H1 (cell line): ENCODE measurements at places on chromosomes 6 and 20.

DNA sequence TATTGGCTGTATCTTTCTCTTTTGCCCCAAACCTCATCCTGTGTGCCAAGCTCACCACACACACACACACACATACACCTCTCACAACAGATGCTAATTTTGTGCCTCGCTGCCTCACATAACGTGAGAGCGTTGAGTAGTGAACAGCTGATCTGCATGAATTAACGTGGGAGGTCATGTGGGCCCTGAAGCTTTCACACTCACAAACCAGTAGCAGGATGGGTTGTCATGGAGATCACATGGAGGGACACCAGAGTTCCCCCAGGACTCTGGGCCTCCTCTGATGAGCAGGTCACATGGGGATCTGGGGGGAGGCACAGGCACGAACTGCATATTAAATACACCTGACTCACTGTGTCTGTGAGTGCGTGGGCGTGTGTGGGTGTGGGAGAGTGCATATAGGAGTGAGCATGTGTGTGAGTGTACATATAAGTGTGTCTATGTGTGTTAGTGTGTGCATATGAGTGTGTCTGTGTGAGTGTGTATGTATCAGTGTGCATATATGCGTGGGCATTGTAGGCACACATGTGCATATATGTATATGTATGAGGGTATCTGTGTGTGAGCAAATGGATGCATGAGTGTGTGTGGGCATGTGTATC lies 62.7 kb upstream of the SULF2 start:
- no peak for DNase-seq

- no peak for DNase-seq
Observed at GRCh38 chr6:10968776-10969175, 75.3 kb downstream of the ELOVL2 start.

GRCh38 chr6:76326871-76327270 lies 254.4 kb upstream of the IMPG1 start:
- no peak for DNase-seq

DNA sequence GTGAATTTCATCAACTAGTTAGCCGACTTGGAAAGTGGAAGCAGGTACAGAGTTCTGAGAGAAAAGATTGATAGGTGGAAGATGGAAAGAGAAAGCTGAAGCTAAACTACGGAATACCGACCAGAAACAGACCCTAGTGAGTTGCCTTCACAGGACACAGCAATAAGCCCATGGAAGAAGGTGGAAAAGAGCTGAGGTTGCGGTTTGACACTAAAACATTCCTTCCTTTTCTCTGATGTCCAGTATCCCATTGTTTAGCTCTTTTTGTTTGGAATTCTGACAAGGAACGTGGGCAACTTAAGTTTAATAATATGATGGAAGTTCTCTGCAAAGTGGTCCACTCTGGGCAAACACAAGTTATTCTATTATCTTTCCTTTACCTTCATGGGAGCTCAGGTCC lies 110.1 kb upstream of the ADTRP start:
- no peak for DNase-seq

DNA sequence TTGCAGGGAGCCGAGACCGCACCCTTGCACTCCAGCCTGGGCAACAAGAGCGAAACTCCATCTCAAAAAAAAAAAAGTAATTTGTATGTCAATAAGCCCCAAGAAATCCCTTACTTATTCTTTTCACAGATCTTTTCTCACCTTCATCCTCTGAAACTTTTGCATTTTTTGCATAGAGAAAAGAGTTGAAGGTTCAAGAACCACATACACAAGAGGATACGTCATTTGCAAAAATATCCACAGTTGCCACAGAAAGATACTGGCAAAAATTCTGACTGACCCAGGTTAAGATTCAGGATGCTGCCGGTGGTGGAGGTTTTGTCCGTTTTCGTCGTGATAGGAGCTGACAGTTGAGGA lies 94.5 kb downstream of the ZMYND8 start:
- DNase-seq, result no peak

DNA sequence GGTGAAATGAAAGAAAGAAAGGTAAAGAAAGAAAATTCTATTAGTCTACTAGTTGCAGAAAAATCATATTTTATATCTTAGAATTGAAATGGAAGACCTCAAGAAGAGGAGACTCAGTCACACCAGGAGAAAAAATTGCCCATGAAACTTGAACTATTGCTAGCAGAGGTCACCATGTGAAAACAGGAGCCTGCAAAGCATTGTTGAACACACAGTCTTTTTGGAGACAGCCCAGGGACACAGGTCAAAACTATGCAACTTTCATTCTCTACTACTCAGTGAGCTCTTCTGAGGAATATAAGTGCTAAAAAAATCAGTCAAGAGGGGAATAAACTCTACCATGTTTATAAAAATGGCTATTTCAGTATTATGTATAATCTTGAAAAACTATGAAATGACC lies 89.8 kb upstream of the TENT5A start:
- DNase-seq, result no peak

DNA sequence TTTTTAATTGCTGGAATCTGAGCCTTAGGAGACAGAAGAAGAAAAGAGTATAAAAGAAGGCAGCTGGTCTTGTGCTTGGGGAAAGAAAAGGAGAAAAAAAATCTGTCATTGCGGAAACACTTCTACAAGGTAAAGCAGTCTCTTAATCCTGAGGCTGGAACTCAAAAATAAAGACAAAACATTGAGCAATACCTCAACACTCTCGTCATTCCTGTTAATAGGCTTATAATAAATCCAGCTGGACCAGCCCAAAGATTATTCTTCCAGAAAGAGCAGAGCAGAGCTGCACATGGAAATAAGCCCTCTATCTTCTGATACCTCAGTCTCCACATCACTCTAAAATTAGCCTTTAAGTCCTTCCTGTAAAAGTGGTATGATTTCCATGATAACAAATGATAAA lies 62.0 kb upstream of the HIVEP1 start:
- DNase-seq, result no peak

GRCh38 chr6:168858926-168859325 lies 394.7 kb downstream of the THBS2 start:
- DNase-seq, result no peak

DNA sequence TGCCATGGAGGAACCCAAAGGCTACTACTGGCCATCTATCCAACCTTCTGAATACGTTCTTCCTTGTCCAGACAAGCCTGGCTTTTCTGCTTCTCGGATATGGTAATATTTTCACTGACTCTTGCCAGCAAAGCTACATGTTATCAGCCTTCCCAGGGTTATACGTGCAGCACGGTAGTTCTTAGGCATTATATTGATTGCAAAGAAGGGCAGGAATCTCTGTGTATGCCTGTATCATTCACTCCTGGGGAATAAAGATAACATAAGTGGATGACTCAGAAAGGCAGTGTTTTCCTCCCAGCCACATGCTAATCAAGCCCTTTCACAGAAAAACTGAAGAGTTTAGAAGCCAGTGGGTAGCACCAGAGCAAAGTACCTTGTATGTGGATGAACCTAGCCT lies 98.7 kb downstream of the ADGRG6 start:
- no peak for DNase-seq

DNA sequence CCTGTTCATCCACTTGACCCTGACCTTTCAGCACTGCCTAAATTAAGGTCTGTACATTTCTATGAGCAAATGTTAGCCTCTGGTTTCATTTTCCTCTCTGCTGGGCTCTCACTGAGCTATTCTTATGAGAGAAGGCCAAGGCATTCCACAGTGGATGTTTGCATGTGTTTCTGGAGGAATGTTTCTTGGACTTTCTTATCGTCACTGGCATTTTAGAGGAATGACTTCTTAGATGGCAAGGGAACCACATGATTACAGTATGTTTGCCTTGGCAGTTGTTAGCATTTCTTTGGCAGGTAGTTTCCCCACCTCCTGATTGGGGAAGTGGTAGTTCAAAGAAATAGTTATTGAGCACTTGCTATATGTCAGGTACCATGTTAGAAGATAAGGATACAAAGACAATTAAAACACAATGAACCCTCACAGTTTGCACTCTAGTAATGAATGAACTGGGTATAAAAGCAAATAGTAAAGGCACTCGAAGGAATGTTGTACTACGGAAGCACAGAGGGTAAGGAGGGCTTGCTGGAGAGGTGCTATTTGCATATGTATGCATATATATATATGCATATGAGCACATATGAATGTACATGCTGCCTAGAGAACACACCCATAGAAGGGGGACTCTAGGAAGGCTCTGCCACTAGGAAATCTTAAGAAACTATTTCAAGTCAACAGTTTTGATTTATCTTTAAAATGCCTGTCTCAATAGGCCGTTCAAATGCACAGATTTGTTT lies 307.4 kb downstream of the EYA4 start:
- no peak for DNase-seq

DNA sequence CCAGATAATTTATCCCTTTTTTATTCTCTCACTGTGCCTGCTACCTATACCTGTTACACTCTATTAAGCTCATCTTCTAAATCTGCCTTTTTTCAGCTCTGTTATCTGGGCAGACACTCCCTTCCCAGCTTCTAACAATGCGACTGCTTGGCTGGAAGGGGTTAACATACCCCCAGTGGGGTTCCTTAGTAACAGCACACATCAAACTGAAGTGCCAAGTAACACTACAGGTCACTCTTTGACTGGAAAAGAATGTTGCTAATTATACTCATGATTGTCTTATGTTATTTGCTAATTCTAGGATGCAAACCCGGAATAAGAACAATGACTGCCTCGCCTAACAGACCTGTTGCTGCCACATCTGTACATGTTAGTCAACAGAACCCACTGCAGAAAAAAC lies 203.5 kb downstream of the EPM2A start:
- DNase-seq, result no peak

DNA sequence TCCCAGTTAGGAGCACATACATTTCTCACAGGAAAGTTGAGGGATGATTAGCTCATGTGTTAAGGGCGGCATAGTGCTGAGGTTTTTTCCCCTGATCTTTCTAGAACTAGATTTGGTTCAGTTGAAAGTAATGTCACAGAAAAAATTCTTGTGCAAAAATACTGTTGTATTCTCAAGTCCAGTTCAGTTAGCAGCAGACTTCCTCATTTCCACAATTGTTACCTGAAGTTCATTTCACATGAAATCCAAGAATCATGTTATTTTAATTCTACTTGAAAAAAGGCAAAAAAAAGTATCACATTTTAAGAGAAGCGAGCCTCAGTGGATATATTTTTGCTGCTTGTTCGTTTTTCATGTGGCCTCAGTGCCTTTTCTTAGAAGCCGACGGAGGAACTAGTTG lies 227.8 kb downstream of the TMEM242 start:
- no peak for DNase-seq

DNA sequence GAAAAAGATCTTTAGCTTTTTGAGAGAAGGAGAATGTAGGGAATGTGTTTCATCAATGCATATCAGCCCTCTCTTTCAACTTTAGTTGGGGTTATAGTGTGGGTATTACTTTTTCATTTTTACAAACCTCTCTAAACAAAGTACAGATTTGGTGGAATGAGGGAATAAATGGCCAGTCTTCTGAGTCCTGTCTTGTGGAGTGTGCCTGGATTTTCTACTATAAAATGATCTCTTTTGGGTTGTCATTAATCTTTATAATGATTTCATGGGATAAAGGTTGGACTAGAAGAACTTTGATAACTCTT lies 209.3 kb downstream of the RNF144B start:
- DNase-seq, result no peak

DNA sequence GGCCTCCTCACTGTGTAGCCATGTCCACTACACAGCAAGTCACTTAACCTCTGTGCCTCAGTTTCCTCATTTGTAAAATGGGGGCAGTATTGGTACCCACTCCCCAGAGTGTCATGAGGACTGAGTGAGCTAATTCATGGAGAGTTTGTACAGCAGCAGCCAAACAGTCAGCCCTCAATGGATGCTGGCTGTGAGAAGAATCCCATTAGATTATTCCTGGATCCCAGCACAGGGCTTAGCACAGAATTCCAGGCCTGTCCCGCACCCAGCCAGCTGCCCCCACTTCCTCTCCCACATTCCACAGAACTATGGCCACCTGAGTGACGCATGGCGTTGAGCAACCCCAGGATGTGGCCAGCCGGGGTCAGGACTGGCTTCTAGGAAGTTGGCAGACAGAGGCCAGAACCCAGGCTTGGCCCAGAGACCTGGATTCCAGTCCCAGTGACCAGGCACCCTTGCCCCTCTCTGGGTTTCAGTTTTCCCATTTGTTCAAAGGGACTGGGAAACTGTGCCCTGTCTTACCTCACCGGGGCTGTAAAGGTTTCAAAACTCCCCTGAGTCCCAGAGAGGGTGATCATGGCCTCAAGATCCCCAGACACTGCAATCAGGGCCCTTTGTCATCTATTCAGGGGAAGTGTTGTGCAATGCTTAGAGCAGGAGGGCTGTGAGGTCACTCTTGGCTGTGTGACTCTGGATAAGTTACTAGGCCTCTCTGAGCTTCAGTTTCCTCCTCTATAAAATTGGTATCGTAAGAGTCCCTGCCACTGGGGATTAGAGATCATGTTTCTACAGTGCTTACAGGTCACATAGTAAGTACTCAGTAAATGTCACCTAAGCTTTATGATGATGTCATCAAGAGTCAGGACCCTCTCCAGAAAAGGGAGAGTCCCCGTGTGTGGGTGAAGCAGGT lies 3.0 kb upstream of the TGM2 start:
- no peak for DNase-seq

GRCh38 chr6:167549213-167549612 lies 224.3 kb downstream of the TTLL2 start:
- no peak for DNase-seq

- no peak for DNase-seq
Observed at GRCh38 chr20:60641879-60642447, 610.1 kb upstream of the CDH4 start.

- no peak for DNase-seq
Observed at GRCh38 chr20:47088335-47088734, 193.7 kb downstream of the EYA2 start.

DNA sequence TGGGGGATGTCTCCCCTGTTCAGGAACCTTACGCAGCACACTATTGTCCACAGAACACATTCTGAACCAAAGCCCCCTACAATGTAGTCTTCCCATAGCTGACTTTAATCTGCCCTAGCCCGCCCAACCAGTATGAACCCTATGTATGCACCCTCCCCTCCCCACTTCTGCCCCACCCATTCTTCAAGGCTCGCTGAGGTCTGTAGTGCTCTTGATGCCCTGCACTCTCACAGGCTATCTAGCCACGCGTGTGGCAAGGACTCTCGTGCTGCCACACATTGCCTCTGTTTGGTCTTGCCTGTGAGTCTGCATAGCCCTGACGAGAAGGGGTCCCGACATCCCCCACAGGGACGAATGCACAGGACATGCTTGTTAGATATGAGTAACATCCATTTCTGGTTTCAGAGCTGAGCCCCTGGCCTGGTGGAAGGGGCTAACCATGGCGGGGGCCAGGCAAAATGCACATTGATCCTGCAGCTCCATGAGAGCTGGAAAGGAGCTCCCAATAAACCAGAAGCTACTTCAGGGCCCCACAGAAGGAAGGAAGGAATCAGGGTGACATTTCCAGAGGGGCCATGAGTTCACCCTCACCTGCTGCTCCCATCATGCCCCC lies 22.6 kb downstream of the MOCS1 start:
- DNase-seq, result no peak

GRCh38 chr6:81822568-81822967 lies 70.1 kb upstream of the TENT5A start:
- no peak for DNase-seq

DNA sequence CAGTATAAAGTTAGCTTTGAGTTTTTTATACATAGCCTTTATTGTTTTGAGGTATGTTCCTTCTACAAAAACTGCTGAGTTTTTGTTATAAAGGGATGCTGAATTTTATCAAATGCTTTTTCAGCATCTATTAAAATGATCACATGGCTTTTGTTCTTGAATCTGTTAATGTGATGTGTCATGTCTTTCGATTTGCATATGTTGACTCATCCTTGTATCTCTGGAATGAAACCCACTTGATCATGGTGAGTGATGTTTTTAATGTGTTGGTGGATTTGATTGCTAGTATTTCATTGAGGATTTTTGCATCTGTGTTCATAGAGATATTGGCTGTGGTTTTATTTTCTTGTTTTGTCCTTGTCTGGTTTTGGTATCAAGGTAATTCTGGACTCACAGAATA lies 24.7 kb upstream of the BLCAP start:
- DNase-seq, result no peak

GRCh38 chr6:77354581-77354980 lies 108.7 kb downstream of the HTR1B start:
- DNase-seq, result no peak
